Naive thymus-derived CD4-positive, alpha-beta T cell (primary cell): ENCODE measurements at places on chromosomes 16 and 17. TPM values are rescaled to one million over a fixed set of nuclear protein-coding genes. Genes with fewer than 3 reads are reported as not detected.

C17orf67 gene
- polyA plus RNA-seq: 1.6 TPM

TMEM101 gene
- polyA plus RNA-seq: 36.0 TPM

KRTAP1-3 gene
- not detected for polyA plus RNA-seq

CBX2 gene
- polyA plus RNA-seq: 0.41 TPM

CCL17 gene
- polyA plus RNA-seq: not detected

TEX14 gene
- polyA plus RNA-seq: not detected

IRF8 gene
- 4.5 TPM for polyA plus RNA-seq

KRTAP9-2 gene
- not detected for polyA plus RNA-seq

SDK2 gene
- polyA plus RNA-seq: 0.64 TPM

ZNF423 gene
- not detected for polyA plus RNA-seq

GUCY2D gene
- polyA plus RNA-seq: 0.98 TPM

NOTUM gene
- polyA plus RNA-seq: not detected

JUP gene
- 0.19 TPM for polyA plus RNA-seq

EIF3CL gene
- polyA plus RNA-seq: 38.2 TPM

SCPEP1 gene
- 33.7 TPM for polyA plus RNA-seq

RPTOR gene
- 10.9 TPM for polyA plus RNA-seq

PCGF2 gene
- 0.09 TPM for polyA plus RNA-seq

CHST5 gene
- polyA plus RNA-seq: not detected

APOBR gene
- polyA plus RNA-seq: 0.22 TPM

FAM171A2 gene
- polyA plus RNA-seq: 0.11 TPM

KRT15 gene
- not detected for polyA plus RNA-seq

ABCA8 gene
- not detected for polyA plus RNA-seq

NIP7 gene
- polyA plus RNA-seq: 20.2 TPM

PLCD3 gene
- polyA plus RNA-seq: not detected

KRTAP1-5 gene
- not detected for polyA plus RNA-seq

ABI3 gene
- 21.8 TPM for polyA plus RNA-seq

KRT23 gene
- not detected for polyA plus RNA-seq

CEP112 gene
- 0.08 TPM for polyA plus RNA-seq

KRT28 gene
- not detected for polyA plus RNA-seq

KRT27 gene
- polyA plus RNA-seq: not detected

CX3CL1 gene
- polyA plus RNA-seq: not detected

HCRT gene
- polyA plus RNA-seq: not detected

BEAN1 gene
- not detected for polyA plus RNA-seq

DPEP3 gene
- 0.44 TPM for polyA plus RNA-seq

MYO18A gene
- polyA plus RNA-seq: 23.2 TPM

PLSCR3 gene
- 212 TPM for polyA plus RNA-seq

CRHR1 gene
- not detected for polyA plus RNA-seq

PALB2 gene
- polyA plus RNA-seq: 5.9 TPM

IL32 gene
- 1,418 TPM for polyA plus RNA-seq

STH gene
- polyA plus RNA-seq: not detected

ABCC11 gene
- not detected for polyA plus RNA-seq

KRTAP9-8 gene
- not detected for polyA plus RNA-seq

TBC1D28 gene
- polyA plus RNA-seq: not detected

LGALS9 gene
- polyA plus RNA-seq: 11.8 TPM

MAP3K3 gene
- 45.2 TPM for polyA plus RNA-seq

RND2 gene
- 0.33 TPM for polyA plus RNA-seq

KIF2B gene
- not detected for polyA plus RNA-seq
